ENCODE measurements at places on chromosomes 1 and 21. TPM values are rescaled to one million over a fixed set of nuclear protein-coding genes. Genes with fewer than 3 reads are reported as not detected.

Gene EFNA1
- total RNA-seq, result 180 TPM

Gene STUM
- total RNA-seq, result 0.08 TPM

Gene CRABP2
- total RNA-seq, result not detected

Gene KCNE1
- 0.23 TPM for total RNA-seq

Gene AMPD1
- total RNA-seq, result not detected

Gene LCE1F
- not detected for total RNA-seq

Gene FAM72C
- total RNA-seq, result 12.2 TPM

Gene DNASE2B
- not detected for total RNA-seq

Gene PLEKHN1
- total RNA-seq, result 0.17 TPM

Gene RNF223
- 0.14 TPM for total RNA-seq

Gene AADACL4
- total RNA-seq, result not detected

Gene DCST1
- not detected for total RNA-seq

Gene HSD3B2
- 0.25 TPM for total RNA-seq

Gene ADGRL4
- 9.2 TPM for total RNA-seq

Gene ZFP69
- 1.9 TPM for total RNA-seq

All from liver (tissue), 10 donors.